ENCODE measurements at places on chromosomes 7 and 10. TPM values are rescaled to one million over a fixed set of nuclear protein-coding genes. Genes with fewer than 3 reads are reported as not detected.
A peak's percentile ranks its signal among the peaks of the same experiment; 100 is the strongest.

- no peak for DNase-seq
Observed at GRCh38 chr10:33901166-33901565, 566.7 kb upstream of the NRP1 start.

DNA sequence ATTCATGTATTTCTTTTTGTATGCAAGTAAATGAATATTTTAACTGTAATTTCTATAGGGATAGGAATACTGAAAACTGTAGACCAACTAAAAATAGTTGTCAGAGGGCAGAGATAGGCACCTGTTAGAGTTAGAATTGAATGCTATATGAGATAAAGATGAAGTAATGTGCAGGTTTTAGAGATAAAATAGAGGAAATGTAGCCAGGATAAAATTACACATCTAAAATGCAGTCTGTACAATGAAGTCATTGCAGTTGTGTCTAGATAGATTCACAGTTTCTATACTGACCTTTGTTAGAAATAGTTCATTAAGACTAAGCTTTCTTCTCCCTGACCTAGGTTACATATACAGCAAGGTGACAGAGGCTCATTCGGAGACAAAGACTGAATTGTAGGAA is 46.2 kb downstream of the SMNDC1 start:
- no peak for DNase-seq

DNA sequence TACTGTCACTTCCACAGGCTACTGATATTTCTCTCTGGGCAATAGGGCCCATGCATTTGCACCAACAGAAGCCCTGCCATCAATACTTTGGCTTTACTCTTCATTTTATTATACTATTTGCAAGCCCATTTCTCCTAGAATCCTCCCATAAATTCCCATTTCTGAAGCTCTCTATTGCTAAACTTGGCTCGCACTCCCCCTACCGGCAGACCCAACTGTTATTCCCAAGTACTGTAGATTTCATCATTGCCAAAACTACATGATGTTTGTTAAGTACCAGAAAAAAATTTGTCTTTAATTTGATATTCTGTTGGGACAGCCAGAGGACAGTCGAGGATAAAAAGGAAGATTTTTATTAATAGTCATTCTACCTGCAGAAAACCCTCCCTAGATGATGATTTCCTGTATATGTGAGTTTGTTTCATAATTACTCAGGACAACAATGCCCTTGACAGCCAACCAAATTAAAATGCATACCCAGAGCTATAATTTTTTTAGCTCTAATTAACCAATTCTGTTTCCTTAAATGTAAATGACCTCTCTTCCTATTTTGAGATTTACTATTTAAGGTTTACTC is 298.6 kb downstream of the REEP3 start:
- peak; percentile 80 for DNase-seq

- no peak for DNase-seq
Observed at GRCh38 chr10:84587789-84588188, 259.4 kb downstream of the CCSER2 start.

Gene CDC14C
- total RNA-seq, result not detected

Gene C1QL3
- total RNA-seq, result not detected

All from left ventricle myocardium superior (tissue), 1 donor.